ENCODE measurements at places on chromosomes 11 and 22.

GRCh38 chr11:72673284-72673942 lies 809 bp downstream of the PDE2A start:
- DNase-seq = no peak

- DNase-seq = no peak
These were observed 157.4 kb downstream of the COMMD9 start for GRCh38 chr11:36131721-36132397.

GRCh38 chr22:17929909-17930308 lies 94.5 kb downstream of the MICAL3 start:
- DNase-seq = no peak

DNA sequence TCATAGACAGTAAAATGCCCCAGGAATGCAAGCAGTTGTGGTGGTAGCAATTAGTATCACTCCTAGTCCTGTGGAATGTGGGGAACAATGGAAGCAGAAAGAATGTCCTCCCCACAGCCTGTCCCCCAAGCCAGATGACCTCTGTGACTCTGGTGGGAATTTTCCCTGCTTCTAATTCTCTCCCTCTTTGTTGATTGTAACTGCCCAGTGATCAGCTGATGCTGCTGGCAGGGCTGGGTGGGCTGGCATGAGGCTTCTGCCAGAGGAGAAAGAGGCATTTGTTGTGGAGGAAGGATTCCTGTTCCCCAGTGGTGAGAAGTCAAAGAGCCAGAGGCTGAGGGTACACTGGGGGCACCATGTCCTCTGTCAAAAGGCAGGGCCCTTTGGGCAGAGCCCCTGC lies 116.7 kb upstream of the NCAM1 start:
- no peak for DNase-seq

GRCh38 chr11:875203-875602 lies 32.6 kb downstream of the TSPAN4 start:
- DNase-seq = no peak

- DNase-seq = no peak
These were observed 19.5 kb downstream of the RBFOX2 start for GRCh38 chr22:36009085-36009484.

- DNase-seq = no peak
These were observed 557.7 kb downstream of the BRD1 start for GRCh38 chr22:49269928-49270327.

DNA sequence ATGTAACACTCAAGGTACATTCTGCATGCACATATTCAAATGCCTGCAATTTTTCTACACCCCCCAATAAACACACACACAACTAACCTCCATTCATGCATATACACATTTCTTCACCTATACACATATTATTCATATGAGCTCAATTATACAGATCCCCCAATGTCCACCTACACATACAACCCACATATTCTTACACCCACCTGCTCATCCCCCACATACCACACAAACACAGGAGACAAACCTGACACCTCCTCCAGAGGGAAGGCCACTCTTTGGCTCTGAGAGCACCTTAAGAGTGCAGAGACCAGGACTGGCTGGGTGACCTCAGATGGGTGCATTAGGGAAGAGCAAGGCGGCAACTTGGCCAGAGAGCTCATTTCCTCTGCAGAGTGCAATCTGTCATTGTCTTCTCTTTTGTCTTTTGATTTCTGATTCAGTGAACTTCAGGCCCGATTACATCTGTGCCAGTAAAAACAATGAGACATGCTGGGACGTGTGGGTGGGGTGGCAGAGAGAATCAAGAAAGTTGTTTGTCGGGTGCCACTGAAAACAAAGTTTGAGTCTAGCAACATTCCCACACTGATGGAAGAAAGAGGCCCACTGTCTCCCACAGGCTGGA lies 208.4 kb downstream of the NXPE2 start:
- no peak for DNase-seq

DNA sequence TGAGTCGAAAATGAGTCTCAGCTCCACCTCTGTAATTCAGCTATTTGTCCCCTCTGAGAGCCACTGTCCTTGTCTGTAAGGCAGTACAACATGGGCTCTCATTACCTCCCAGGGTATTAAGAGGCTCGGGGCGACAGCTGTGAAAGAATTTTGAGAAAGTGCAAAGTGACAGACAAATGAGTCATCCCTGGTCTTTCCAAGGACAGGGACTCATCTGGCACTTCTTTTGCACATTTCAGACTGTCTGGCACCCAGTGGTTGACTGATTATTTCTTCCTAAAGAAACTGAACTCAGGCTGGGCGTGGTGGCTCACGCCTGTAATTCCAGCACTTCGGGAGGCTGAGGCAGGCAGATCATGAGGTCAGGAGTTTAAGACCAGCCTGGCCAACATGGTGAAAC lies 62.1 kb upstream of the ARFGAP3 start:
- DNase-seq = no peak

DNA sequence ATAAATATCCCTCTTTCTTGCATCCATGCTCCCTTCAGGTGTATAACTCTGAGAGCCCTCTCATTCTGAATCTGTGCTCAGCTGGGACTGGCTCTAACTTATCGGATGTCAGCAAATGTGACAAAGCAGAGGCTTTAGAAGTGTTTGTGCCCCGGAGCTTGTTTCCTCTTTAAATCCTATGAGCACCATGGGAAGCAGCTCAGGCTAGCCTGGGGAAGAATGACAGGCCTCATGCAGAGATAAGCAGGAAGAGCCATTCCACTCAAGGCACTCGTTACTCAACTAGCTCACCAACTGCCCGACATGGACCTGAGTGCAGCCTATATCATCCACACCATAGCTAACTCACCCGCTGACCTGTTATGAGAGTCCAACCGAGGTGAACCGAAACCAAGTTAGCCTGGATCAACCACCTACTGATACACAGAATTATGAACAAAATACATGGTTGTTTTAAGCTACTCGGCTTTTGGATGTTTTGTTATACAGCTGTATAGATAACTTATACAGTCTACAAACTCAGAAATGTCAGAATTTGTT lies 990.7 kb downstream of the NTM start:
- DNase-seq = no peak

DNA sequence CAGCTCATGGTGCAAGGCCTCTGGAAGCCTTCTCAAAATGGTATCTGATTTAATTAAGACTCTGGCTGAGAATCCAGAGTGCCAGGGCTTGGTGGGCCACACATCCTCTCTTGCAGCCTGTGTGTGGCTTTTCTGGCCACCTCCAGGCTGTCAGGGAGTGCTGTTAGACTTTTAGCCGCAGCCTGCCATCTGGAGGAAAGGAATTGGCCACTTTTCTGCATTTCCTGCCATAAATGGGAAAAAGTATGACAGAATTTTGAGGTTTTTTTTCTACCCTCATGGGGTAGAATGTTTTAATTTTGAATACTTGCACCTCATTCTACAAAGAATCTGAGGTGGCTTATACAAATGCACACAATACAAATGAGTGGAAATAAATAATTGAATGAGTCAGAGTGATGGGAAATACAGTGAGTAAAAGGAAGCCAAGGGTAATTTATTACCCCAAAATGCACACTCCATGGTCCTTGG lies 218.4 kb downstream of the ADAMTS15 start:
- DNase-seq = no peak

DNA sequence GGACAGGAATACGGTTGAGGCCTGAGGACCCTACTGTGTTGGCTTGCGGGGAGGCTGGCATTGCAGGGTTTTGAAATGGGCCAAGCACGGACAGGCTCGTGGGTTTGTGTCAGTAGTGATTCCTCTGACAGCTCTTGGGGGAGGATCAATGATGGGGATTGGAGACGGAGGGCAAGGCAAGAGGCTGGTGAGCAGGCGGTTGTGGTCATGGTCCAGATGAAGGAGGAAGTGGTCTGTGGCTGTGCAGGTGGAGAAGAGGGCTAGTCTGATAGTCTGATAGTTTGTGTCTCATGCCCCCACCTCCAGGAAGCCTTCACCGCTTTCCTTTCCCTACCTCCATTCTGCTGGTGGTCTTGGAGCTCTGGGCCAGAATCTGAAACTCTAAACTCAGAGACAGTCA lies 3.0 kb downstream of the MAFF start:
- DNase-seq = no peak

DNA sequence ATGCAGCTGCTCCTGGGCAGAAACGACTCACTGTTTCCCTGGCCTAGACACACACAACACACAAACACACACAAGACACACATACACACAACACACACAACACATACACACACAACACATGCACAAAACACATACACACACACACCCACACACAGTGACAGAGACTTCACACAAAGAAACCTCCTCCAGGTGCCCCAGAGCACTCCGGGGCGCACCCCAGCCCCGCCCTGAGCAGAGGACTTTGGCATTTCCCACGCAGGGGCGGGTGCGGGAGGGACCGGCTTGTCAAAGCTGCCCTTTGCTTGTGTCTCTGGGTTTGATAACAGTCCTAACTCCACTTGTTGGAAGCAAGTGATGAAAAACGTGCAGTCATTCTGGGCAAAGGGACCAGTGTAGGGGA lies 6.5 kb downstream of the APOBEC3A start:
- DNase-seq = no peak

DNA sequence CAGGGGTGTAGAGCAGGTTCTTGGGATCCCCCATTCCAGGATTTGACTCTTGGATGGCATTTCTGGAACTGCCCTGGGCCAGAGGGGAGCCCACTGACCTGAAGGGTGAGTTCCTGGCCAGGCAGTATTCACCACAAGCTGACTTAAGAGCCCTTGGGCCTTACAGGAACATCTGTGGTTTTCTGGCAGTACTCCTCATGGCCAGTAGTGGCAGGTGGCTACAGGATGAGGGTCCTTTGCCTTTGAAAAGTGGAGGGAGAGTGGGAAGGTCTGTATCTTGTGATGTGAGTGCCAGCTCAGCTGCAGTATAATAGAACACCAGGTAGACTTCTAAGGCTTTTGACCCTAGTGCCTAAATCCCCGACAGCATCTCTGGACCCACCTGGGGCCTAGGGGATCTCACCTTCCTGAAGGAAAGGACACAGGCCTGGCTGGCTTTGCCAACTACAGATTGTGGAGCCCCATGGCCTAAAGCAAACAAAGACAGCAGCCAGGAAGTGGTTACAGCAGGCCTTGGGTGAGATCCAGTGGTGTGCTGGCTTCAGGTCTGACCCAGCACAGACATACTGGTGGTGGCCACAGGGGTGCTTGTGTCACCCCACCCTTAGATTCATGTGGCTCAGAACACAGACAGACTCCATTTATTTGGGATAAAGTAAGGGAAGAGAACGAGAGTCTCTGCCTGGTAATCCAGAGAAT lies 9.0 kb downstream of the OR51S1 start:
- DNase-seq = no peak

DNA sequence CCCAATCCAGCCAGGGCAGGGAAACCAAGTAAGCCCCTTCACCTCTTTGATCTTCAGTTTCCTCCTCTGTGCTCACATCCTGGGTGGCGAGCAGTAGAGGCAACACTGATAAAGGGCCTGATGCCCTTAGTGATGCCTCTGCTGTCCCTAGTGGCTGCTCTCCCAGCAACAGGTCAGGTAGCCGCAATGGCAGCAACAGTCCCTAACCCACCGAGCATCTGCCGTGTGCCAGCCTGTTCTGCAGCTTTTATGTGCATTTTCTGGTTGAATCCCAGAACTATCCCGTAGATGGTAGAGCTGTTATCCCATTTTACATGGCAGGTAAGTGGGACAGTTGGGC lies 5.2 kb downstream of the SCYL1 start:
- DNase-seq = no peak

GRCh38 chr11:61023086-61023965 lies 51.8 kb downstream of the CD6 start:
- DNase-seq = no peak

DNA sequence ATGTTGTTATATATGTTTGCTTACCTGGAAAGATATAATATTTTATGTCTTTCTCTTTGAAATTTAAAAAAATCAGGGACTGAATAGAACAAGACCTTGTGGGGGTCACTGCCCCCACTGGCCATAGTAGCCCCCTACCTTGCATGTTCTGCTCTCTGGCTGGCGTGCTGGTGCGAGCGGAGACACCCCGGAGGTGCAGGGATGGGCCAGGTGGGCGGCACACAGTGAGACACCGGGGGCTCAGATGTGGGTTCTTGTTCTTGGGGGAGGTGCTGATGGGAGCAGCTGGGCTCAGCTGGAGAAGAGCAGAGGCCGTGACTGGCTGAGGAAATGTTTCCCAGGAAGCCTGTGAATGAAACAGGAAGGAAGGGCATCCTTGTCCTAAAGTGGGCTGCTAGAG lies 20.2 kb downstream of the GAB4 start:
- DNase-seq = no peak
